GM13976 (cell line): ENCODE measurements at places on chromosomes 4 and X.

DNA sequence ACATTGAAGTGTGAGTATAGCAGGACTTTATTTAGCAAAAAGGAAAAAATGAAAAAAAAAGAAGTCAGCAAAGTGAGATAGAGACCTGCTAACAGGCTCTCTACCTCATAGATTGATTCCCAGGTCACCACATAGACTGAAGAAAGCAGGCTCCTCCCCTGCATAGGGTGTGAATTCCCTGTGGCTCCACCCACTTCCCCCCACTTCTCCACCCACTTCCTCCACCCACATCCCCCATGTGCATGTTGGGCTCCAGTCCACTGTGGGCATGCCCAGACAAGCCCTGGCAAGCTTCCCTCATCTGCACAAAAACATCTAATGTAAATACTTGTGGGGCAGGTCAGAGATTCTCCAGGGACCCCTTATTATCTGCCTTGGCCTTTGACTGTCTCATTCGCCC is 97.8 kb downstream of the TMEM47 start:
- DNase-seq: no peak

- DNase-seq: no peak
These were observed 10.3 kb downstream of the ZDHHC9 start for GRCh38 chrX:129833153-129833990.

DNA sequence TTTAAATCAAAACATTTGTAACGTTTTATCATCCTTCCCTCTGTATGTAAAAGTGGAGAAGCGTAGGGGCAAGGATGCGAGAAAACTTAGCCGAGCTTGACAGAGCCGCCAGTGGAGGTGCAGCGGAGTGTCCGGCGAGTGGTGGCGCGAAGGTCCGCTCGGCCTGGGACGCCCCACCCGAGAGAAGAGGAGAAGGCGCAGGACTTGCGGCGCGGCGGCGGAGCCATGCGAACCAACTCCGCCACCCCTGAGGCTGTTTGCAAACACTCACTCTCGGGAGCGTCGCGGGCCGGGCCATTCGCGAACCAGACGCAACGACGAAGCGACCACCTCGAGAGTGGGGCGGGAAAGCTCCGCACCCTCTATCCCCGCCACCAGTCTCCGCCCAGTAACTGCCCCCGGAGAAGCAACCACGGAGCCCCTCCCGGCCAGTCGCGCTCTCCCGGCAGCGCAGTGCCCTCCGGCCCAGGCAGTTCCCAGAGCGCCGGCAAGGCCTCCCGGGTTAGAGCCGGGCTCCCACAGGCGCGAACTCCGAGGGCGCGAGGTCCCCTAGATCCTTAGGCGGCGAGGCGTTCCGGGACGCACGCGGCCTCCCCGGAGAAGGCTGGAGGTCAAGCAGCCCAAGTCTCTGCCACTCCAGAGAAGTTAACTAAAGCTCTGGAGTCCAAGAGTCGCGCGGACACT is 2.3 kb upstream of the MAB21L2 start:
- DNase-seq: no peak

DNA sequence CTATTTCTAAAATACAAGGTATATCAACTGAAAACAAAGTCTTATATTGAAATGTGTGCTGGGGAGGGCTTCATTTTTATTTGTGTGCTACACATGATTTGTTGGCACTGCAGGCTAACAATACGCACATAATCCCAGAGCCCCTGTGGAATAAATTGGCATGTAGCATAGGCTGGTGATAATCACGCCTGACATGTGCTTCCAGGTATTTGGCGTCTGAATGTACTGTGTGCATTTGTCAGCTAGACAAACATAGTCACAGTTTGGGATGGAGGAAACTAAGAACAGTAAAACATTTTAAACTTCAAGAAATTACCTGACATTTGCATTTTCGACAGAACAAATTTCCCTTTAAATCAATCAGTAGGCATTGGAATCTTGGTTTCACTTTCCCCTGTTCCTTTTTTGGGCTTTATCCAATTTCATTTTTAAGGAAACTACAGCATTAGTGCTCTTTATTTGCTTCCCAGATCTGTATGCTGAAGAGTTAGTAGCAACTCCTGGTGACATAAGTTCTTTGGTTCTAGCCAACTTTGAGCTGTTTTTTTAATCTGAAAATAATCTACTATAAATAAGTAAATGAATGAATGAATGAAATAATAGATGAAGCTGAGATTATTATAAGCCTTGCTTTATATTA is 472.3 kb downstream of the PDHA2 start:
- DNase-seq: no peak

GRCh38 chrX:311156-312129 is 7.2 kb downstream of the GTPBP6 start:
- DNase-seq: no peak

GRCh38 chr4:185213877-185214276 is 4.5 kb downstream of the SNX25 start:
- peak; percentile 77 for DNase-seq

- DNase-seq: no peak
These were observed 139.4 kb downstream of the PJA1 start for GRCh38 chrX:69025802-69026301.

DNA sequence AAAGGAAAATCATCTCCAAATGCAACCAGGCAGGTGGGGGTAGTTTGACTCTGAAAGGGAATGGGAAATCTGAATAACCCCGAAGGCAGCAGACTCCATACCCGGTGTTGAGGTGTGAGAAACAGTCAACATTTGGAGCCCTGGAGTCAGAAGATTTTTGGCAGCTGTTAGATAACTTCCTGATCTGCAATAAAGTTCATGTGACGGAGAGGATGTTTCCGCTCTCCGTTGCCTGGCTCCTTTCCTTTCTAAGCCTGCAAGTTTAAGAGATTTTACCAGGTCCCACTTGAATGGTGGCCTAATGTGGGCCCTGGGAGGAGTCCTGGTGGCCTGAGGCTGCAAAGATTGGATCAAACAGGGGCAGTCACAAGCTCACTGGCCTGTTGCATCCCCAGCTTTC is 27.7 kb downstream of the HAND2 start:
- no peak for DNase-seq

DNA sequence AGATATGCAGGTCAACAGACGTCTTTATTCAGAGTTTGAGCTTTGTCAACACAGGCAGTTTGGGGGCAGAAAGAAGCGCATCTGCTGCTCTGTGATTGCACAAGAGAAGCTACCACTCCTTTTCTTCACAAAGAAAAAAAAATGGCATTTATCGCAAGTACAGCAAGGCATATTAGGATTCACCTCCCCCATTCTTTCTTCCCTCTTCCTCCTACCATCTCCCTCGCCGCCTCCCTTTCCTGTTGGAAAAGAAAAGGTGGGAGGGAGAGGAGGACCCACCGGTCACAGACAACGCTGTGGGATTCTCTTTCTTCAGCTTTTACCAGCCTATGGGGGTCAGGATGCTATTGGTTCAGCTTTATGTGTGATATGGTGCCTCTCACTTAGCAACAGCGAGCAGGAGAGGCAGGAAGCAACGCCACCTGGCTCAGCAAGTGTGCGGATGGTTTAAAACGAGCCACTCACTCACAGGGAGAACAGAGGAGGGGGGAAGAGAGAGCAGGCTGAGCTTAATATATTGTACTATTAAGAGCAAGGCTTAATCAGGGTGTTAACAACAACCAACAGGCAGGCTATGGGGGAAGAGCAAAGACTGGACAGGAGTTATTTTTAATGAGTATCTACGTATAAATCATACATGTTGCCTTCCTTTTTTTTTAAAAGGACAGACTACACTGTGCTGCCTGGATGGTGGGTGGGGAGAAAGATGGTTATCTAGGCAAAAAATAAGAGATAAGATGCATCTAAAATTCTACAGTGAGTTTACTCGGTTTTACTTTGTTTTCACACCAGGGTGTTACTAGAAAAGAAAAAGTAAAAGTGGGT is 104.7 kb downstream of the MAML3 start:
- no peak for DNase-seq

GRCh38 chr4:181592221-181592745 is 650.9 kb upstream of the TENM3 start:
- no peak for DNase-seq

DNA sequence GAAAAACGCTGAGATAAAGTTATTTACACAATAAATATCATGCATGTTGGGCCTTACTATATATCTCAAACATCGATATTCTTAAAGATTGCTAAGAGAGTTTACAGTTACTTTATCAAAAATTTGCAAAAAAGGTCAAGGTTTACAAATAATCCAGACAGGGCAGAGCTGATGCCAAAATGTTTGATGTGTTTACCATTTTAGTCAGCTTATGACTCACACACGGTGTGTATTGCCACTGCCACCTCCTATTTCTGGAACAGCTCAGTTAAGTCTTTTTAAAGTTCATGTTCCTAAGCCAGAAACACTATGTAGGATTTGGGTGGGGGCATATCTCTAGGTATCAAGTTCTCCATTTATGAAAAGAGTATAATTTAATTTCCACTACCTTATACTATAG is 580.6 kb downstream of the INPP4B start:
- no peak for DNase-seq

- no peak for DNase-seq
These were observed 151.6 kb downstream of the EMCN start for GRCh38 chr4:100366213-100366612.

DNA sequence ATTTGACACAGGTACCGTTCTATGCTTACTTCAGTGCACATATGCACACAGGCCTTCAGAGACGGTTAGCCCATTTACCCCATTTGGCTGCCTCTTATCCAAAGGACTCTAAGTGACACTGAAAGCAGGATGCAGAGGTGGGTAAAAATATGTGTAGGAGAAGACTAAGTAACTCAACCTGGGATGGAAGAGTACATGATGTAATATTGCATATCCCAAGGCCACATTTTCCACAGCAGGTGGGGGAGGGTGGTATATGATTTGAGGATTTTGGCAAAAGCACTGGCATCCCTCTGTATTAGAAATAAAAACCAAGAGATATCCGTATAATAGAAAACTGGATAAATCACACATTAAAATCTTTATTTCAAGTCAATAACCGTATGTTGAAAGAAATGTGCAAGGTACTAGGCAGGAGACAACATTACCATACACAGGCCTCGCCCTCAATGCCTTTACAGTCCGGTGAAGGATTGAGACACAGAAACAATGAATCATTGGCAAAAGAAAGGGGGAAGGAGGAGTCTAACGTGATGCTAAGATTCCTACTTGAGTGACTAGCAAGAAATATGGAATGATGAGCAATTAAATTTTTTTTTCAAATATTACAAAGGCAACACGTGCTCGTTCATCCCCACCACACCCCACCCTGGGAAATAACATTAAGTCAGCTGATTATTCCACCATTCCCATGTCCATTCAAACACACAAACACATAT is 161.0 kb upstream of the RASGEF1B start:
- DNase-seq: no peak

DNA sequence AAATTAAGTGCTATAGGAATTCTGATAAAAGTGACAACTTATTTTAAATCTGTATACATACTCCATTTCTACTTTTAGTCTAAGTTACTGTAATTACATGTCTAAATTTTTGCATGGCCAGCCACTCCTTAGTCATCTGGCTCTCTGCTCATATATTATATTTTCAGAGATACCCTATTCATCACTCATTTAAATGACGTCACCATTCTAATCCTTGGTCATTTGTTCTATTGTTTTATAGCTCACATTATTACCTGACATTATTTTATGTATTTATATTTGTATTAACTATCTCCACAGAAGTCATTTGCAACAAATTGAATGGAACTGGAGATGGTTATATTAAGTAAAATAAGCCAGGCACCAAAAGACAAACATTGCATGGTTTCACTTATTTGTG is 179.6 kb upstream of the CXorf51A start:
- no peak for DNase-seq

GRCh38 chr4:77146186-77147078 is 10.6 kb upstream of the CCNG2 start:
- no peak for DNase-seq

DNA sequence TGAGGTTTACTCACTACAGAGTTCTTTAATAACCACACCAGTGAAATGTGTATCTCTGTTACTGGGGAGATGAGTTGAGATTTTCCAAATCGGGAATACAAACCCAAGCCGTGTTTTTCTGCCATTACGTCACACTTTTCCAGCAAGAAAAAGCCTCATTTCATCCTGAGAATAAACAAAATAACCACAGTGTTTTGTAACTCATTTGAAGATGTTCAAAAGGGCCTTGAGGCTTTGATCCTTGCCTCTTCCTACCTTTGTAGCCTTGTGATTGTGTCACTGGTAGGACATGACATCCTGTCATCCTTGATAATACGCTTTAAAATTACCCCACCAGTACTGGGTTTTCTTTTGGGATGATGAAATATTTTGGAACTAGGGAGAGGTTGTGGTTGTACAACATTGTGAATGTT is 2.9 kb downstream of the USP11 start:
- no peak for DNase-seq

GRCh38 chr4:151455212-151455611 is 46.2 kb downstream of the FHIP1A start:
- no peak for DNase-seq

DNA sequence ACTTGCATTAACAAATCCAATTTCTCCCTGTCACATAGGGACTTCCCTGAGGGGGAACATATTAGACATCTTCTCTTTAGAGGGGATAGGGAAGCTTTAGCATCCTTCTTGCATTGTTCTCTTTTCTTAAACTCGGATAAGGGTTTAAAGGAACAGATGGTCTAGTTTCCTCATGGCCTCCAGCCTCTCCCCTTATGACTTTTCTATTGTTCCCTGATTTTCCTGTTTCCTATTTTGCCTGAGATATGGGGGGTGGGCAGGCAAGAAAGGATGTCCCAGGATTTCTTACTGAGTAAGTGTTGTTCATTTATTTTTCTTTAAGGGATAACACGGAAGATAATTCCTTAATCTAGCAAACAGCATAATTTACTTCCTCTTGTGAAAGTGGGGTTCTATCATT is 107.7 kb upstream of the MAGEE2 start:
- no peak for DNase-seq

GRCh38 chr4:105937759-105938158 is 42.5 kb downstream of the NPNT start:
- no peak for DNase-seq

DNA sequence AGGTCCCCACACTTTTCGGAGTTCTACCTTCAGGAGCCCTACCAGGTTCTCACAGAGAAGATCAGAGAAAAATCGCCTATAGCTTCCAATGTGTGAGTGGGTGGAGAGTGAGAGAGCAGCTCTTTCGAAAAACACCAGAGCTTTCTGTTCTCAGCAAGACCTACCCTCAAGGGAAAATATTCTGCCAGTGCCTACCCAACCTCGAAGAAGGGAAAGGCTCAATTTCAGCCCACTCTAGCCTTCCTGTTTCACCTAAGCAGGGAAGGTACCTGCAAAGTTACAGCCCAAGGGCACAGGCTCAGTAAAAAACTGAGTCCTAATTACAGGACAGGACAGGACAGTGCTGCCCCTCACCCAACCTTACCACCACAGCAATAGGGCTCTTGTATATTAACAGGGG is 104.0 kb upstream of the WDR17 start:
- DNase-seq: no peak

- DNase-seq: no peak
These were observed 70.7 kb downstream of the RTL5 start for GRCh38 chrX:72060921-72061490.

DNA sequence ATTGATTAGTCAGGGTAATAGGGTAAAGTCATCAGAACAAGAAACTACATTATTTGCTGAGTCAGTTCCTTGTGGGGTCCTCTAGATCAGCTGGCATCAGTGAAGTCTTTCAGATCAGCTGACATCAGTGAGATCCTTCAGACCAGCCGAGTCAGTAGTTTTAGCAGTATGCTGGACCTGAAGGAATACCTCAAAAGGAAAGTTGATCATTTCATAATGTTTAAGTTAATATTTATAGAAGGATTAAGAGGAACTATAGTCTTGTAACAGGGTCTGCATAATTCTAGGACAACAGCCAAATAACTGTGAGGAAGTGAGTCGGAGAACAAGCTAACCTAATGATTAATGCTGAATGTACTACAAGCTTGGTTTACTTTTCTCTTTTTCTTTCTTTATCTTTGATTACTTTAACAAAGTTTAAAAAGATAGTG is 958 bp upstream of the UGT2B7 start:
- DNase-seq: no peak

GRCh38 chrX:153641627-153642026 is 5.4 kb upstream of the DUSP9 start:
- no peak for DNase-seq
